ENCODE measurements at places on chromosomes 13 and 19. TPM values are rescaled to one million over a fixed set of nuclear protein-coding genes. Genes with fewer than 3 reads are reported as not detected.

The CLC gene
- not detected for total RNA-seq

The SERP2 gene
- total RNA-seq: 4.9 TPM

The ZNF607 gene
- total RNA-seq: 12.4 TPM

The KLK2 gene
- not detected for total RNA-seq

The NOVA2 gene
- 2.9 TPM for total RNA-seq

The ZNF730 gene
- total RNA-seq: 8.6 TPM

The IGFL2 gene
- 0.82 TPM for total RNA-seq

Data from tongue (tissue), 3 donors.